Stimulated activated CD4-positive, alpha-beta T cell treated with anti-CD3 and anti-CD28 coated beads, Interleukin-15, amount 100 ng/mL, for 1 hour (primary cell): ENCODE measurements at places on chromosomes 12 and 14.

GRCh38 chr12:29176941-29177340, 27.9 kb downstream of the FAR2 start:
- DNase-seq, result no peak

DNA sequence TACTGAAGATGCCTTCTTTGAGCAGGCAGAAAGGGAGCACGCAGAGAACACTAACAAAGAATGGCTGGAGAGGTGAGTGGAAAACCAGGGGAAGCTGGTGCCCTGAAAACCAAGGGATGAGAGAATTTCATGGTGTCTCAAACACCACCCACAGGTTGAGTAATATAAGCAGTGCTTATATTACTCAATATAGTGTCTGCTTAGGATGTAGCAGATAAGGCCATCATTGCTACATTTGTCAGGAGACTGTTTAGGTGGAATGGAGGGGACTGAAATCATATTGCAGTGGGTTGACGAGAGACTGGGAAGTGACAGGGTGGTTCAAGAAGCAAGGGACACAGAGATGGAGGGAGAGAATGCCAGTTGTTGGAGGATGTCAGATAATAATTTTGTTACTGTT, 20.6 kb downstream of the PKP2 start:
- DNase-seq, result no peak

- DNase-seq, result no peak
These were observed 111.1 kb downstream of the SPTSSA start for GRCh38 chr14:34350903-34351302.

- DNase-seq, result no peak
These were observed 2.7 kb downstream of the M6PR start for GRCh38 chr12:8946733-8947132.

- no peak for DNase-seq
These were observed 24.0 kb downstream of the ACSM4 start for GRCh38 chr12:7327918-7328317.

DNA sequence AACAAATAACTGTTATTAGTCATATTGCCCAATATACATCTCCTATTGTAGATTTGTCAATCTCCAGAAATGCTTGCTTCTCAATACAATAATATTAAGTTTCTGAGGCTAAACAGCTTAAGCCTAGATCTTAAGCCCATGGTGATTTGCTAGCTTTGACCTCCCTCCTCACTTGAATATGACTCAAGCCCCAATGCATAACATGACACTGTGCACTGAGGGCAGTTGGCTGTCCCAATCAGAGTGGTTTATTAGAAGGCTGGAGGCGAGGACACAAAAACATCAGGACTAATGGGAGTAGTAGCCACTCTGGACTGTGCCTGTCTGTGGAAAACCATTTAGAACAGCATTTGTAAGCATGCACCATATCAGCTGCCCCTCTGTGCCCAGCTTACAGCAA, 81.1 kb upstream of the GTF2A1 start:
- DNase-seq, result no peak

GRCh38 chr14:21042918-21043317, 756 bp downstream of the RNASE7 start:
- no peak for DNase-seq

DNA sequence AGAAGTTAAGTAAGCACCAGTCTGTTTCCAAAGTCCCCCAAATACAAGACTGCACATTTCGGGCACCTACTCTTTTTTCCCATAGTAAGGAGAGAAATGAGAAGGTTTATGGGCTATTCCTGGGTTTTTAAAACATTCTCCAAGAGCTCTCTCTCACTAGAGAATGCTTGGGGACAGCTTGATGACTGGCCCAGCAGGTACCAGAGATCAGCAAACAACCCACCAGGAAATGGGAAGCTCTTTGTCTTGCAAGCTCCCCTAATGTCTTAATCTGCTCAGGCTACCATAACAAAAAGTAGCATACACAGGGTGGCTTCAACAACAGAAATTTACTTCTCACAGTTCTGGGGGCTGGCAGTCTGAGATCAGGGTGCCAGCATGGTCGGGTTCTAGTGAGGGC, 41.8 kb upstream of the CRY1 start:
- DNase-seq, result no peak

- DNase-seq, result no peak
These were observed 58.8 kb downstream of the SEL1L start for GRCh38 chr14:81474685-81475324.

GRCh38 chr14:26128931-26129671, 468.7 kb downstream of the NOVA1 start:
- DNase-seq, result no peak

DNA sequence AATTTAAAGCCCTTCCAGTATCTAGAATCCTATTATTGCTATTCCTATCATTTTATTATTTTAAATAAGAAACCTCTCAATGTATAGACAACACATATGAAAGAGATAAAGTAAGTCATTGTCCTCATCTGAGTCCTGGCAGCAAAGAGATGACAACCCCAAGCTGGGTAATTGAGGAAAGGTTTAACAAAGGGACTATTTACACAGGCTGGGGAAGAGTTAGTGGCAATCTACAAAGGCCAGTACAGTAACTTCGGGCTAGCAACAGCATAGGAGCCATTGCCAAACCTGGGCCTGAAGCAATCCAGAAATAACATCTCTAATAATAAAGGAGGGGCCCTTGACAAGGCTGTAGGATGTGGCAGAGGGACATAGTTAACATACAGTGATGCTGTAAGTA, 11.2 kb downstream of the PDE6H start:
- DNase-seq, result no peak

DNA sequence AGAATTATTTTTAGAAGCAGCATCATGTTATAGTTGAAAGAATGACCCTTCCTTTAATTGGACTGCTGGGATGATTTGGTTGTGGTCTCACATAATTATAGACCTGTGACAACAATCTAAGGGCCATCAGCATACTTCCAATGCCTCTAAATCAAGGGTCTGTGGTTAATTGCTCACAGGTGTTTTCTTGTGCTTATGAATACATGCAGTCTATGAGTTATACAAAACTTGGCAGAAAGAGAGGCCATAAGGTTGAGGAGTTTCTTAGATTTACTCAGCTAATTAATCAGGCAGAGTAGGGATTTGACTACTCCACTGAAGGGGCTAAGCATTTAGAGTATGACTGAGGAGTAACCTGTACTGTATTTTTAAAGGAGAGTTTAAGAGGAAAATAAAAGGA, 37.0 kb upstream of the FRMD6 start:
- no peak for DNase-seq

DNA sequence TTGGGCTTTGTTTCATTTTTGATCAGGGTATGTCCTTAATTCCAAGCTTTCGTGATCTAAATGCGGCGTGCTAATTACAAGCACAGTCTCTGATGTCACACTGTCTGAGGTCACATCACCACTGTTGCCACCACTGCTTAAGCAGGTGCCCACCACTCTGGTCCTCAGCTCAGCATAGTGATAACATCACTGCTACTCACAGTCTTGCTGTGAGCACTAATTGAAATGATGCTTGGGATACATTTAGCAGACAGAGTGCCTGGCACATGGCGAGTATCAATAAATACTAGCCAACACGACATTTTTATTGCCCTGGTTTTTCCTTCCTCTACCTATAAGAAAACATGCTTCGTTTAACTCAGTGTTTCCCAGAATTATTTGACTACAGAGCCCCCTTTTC, 7.9 kb downstream of the RILPL2 start:
- DNase-seq, result no peak

- DNase-seq, result no peak
These were observed 1217.9 kb downstream of the VRK1 start for GRCh38 chr14:98014851-98015615.

DNA sequence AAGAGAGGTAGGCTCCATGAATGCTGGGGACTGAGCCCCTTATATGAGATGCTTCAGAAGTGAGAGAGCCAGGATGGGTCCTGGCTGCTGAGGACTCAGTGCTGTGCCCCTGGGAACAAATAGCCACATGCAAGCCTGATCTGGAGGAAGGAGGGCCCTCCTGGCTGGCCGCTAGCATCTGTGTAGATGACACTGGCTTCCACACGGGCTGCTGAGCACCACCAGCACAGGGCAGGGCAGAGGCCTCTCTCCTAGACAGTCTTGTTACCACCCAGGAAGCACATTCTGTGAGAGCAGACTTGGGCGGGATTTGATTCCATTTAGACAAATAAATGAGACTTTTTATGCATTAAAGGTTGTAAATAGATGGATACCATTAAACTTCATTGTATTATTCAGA, 48.0 kb downstream of the ZNF664 start:
- no peak for DNase-seq
